Activated CD8-positive, alpha-beta T cell treated with anti-CD3 and anti-CD28 coated beads for 36 hours (primary cell): ENCODE measurements at places on chromosomes 4 and X. TPM values are rescaled to one million over a fixed set of nuclear protein-coding genes. Genes with fewer than 3 reads are reported as not detected.

GRCh38 chr4:153486281-153487151, 20.4 kb downstream of the TMEM131L start:
- DNase-seq: peak; percentile 62

DNA sequence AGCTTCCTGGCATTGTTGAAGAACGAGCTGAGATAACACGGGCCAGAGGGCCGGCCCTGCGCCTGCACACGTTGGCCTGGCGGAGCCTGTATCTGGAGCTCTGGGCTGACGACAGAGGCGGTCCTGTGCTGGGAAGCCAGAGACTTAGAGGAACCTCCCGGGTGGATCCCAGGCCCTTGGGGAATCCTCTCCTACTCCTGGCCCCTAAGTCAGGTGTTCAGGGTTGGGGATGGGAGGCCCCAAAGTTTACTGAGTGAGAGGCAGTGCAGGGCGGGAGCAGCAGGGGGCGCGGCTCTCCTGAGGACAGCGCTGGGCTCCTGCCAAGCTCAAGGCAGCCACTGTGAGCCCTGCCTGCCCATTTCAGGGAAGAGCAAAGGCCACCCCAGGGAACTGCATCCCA, 2.5 kb upstream of the HTRA3 start:
- DNase-seq: peak; percentile 69

DNA sequence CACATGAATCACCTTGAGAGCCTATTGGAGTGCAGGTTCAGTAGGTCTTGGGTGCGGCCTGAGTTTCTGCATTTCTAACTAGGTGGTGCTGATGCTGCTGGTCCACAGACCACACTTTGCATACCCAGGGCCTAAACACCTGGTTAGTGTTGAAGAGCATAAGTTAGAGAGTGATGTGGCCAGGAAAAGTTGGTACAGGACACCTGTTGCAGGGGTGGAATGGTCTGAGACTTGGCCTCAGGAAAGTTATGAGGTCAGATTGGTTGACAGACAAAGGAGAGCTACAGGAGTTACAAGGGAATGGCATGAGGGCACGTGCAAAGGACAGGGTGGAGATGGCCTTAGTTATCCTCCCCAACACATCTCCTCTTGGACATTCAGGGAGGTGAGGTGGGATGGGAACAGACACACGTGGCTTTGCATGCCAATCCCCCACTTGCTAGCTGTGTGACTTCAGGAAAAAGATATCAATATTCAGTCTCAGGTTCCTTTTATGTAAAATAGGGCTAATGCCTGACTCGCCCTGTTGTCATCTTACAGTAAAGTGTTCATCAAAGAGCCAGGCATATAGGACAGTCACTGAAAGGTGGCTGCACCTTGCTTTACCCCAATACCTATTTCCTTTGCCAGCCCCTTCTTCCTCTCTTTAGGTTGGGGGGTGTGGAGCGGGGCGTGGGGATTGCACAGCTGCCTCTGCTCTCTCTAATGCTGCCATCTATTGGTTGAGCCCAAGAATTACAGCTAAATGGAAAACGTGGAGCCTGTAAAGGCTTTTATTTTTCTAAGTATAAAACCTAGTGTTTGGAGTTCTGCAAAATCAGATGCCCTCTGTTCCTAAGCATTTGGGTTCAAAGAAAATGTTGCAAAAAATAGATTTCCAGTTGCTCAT, 47.5 kb downstream of the ATG4A start:
- DNase-seq: no peak

DNA sequence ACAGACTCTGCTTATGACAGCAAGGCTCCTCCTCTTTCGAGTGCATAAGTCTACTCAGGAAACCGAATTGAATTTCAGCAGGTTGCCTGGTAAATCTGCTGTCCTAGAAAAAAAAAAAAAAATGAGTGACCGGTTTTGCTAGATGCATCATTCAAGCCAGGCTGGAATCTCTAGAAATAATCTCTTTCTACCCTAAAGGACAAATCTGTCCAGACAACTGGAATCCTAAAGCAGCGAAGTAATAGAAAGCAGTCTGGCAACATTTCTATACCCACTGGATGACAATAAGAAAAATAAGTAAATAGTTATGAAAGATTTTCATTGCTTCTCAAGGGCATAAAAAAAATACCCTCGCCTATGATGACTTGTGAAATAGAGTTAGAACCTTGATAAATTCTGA, 703.5 kb downstream of the RPA4 start:
- no peak for DNase-seq

DNA sequence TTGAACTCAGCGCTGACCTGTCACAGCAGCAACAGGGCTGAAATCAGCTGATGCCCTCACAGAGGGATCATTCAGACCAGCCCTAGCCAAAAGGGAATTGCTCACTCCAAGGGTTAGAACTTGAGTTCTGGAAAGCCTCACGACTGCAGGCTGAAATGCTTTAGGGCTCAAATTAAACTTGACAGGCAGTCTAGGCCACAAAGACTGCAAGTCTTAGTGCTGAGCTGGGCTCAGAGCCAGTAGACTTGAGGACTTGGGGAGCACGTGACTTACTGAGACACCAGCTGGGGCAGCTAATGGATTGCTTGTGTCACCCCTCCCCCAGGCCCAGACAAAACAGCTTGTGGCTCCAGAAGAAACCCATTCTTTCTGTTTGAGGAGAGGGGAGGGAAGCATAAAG, 119.0 kb upstream of the SLC6A14 start:
- no peak for DNase-seq

DNA sequence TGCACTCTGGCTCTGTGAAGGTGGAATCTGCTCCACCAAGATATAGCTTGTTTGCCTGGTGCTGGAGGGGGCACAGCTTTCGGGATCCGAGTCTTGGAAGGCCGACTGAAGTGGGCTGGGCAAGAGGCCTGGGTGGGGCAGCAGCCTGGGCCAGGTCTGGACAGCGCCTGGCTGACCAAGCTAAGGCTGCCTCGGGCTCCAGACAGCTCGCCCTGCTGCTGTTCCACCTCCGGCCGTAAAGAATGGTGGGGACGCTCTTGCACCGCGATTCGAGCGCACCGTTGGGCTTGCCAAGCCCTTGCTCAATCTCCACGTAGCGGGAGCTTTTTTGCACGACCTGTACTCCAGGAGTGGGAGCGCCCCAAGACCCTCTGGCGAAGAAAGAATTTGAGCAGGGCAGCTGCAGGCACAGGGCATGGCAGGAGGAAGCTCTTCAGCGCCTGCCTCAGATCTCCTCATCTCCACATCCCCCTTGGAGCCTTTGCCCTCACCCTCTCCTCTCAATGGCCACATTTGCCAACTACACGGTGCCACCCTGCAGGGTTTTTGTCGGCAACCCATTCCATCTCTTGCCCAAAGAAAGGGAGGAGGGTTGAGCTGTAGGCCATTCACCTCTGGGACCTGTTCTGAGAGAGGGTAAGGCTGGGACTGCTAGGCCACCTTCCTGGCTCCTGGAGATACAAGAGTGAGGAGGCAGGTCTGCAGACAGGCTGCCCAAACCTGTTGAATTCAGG, 18.9 kb downstream of the CNGA2 start:
- peak; percentile 20 for DNase-seq

DNA sequence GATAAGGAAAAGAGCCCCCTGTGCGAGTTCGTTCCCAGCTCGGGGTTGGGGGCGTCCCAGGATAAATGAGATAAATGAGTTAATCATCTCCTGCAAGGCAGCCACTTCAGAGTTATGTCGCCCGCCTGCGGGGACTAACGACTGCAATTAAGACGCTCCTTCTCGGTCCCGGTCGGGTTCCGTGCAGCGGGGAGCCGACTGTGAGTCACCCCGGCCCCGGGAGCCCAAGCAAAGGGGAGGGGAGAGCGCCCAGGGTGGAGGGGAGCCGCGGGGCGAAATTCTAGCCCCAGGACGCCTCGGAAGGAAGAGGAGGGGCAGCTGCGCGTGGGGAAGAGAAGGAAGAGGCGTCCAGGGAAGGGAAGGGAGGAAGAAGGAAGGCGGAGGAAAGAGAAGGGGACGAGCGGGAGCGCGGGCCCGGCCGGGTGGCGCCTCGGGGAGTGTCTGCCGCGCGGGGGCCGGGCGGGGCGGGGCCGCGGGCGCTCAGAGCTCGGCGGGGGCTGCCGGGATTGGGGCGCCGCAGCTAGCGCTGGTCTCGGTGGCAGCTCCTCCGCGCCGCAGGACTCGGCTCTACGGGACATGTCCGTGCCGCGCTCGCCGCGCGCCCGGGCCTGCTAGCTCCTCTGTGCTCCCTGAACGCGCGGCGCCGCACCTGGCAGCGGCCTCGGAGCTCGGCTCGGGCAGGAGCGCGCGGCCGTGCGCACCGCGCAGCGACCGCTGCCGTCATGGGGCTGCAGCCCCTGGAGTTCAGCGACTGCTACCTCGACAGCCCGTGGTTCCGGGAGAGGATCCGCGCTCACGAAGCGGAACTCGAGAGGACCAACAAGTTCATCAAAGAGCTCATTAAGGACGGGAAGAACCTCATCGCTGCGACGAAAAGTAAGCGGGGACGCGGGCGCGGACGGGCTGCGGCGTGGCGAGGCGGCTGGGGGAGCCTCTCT, at the start of gene ARHGAP10:
ARHGAP10 (plus strand) TSS at position 509 of the 938 bp plus-strand sequence; CDS start at position 723, 214 bp downstream.
- DNase-seq: peak; percentile 75

- DNase-seq: peak; percentile 67
These were observed 26.5 kb upstream of the XIAP start for GRCh38 chrX:123833387-123833786.

GRCh38 chrX:16654093-16654492, 4.1 kb downstream of the S100G start:
- no peak for DNase-seq

DNA sequence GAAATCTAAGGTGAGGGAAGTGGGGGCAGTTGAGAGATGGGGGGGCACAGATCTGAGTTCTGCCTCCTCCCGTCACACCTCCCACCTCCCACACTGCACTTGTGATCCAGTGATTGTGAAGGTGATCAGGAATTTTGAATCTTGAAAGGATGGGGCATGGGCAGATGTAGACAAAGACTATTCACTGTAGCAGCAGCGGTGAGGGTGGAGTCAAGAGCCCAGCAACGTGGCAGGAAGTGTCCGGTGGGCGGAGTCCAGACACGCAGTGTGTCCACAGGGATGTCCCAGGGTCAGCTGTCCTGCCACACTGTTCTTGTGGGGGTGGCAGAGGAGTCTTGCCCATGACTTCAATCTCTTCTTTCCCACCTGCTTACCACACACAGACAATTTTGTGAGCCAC, 330.5 kb upstream of the GALNT7 start:
- no peak for DNase-seq

CXXC4 gene
- total RNA-seq: not detected

GUCY1B1 gene
- 0.16 TPM for total RNA-seq

ELF4 gene
- 17.5 TPM for total RNA-seq

TMSB15B gene
- 7.2 TPM for total RNA-seq

DRD5 gene
- not detected for total RNA-seq
